ENCODE measurements at places on chromosomes 7 and 10.

- peaks cover 16% of the 10 kb centered on the region for H3K4me1 ChIP-seq
- DNase-seq, result no peak
- H3K27ac ChIP-seq, result no peak overlapping the region
Measured at GRCh38 chr7:101156277-101156676, 2.0 kb downstream of the AP1S1 start.

- H3K27me3 ChIP-seq, result no peaks in the 10 kb centered on the region
- DNase-seq, result no peak
- no peaks in the 10 kb centered on the region for H3K36me3 ChIP-seq
- peaks cover 14% of the 10 kb centered on the region for H3K4me1 ChIP-seq
Measured at GRCh38 chr10:31774299-31774900, 154.2 kb downstream of the ARHGAP12 start.

- no peaks in the 10 kb centered on the region for H3K36me3 ChIP-seq
- no peaks in the 10 kb centered on the region for H3K4me1 ChIP-seq
- DNase-seq, result no peak
- no peaks in the 10 kb centered on the region for H3K27me3 ChIP-seq
- no peak overlapping the region for H3K27ac ChIP-seq
Measured at GRCh38 chr10:108348215-108348614, 1183.7 kb upstream of the SORCS1 start.

GRCh38 chr7:112331492-112331891 lies 118.8 kb upstream of the IFRD1 start:
- no peaks in the 10 kb centered on the region for H3K27me3 ChIP-seq
- no peak overlapping the region for H3K27ac ChIP-seq
- H3K4me3 ChIP-seq, result no peak overlapping the region
- peaks cover 50% of the 10 kb centered on the region for H3K36me3 ChIP-seq

DNA sequence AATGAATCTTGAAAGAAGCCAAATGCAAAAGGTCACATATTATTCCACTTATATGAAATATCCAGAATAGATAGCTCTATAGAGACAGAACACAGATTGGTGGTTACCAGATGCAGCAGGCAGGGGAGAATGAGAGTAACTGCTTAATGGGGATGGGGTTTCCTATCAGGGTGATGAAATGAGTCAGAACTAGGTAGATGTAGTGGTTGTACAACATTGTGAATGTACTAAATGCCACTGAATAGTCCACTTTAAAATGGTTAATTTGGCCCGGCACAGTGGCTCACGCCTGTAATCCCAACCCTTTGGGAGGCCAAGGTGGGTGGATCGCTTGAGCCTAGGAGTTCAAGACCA lies 9.4 kb upstream of the SLC25A28 start:
- no peak overlapping the region for H3K4me3 ChIP-seq
- H3K36me3 ChIP-seq, result no peaks in the 10 kb centered on the region
- H3K27ac ChIP-seq, result no peak overlapping the region

Measured in heart left ventricle (tissue), 16 donors.